ENCODE measurements at places on chromosomes 7 and 10.
A peak's percentile ranks its signal among the peaks of the same experiment; 100 is the strongest.

- ATAC-seq, result peak; percentile 56
Measured at GRCh38 chr10:80144067-80144695, 11.7 kb downstream of the PLAC9 start.

DNA sequence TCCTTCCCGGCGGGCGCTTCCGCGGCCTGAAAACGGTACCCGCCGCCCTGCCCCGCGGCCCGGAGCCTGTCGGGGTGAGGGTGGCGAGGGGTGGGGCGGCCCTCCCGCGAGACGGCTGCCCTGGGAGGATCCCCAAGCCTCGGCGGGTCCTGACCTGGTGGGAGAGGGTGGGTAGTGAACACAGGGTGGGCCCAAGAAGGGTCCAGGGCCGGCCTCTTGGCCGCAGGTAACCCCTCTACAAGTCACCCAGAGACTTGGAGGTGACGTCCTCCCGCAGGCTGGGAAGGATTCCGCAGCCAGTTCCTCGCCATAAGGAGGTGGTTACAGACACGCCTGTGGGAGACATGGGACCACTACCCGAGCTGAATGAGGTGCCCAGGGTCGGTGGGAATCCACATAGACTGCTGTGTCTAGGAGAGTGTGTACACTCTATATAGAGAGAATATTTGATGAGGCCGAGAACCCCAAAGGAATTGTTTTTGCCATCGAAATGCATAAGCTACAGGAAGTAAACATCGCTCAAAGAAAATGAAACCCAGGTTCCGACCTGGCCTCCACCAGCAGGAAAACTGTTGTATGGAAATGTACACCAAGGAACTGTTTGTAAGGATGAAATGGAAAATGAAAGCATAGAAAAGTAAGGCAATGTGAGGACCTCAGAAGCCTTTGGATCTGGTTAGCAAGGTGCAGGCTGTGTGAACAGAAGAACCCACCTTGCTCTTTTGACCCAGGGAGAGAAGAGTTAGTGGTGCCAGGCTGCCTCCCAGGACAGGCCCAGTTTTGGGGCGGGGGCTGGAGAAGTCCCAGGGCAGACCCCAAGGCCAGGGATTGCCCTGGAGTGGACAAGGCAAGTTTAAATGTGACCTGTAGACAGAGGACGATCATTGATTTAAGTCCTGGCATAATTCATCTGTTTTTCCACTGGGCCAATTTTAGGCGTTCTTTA, 659 bp downstream of the OPTN start:
- ATAC-seq, result peak; percentile 25

- no peak for ATAC-seq
Measured at GRCh38 chr10:7161484-7162250, 249.2 kb downstream of the SFMBT2 start.

DNA sequence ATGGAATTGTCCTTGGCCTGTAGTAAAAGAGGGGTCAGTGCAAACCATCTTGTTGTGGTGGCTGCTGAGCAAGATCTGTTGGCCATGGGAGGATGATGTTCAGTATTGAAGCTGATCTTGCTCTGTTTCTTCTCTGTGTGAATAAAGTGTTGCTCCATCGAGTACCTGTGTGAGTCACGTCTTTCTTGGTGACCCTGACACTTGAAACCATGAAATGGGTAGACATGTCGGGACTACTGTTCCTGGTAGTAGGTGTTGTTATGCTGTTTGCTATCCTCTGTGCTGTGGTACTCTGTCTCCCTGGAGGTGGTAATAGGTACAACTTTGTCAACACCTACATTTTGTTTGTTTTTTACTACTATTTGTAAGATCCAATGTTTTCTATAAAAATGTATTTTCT, 330.6 kb downstream of the MDFIC start:
- ATAC-seq, result no peak

- no peak for ATAC-seq
Measured at GRCh38 chr7:149872419-149873073, 1.2 kb upstream of the ATP6V0E2 start.

DNA sequence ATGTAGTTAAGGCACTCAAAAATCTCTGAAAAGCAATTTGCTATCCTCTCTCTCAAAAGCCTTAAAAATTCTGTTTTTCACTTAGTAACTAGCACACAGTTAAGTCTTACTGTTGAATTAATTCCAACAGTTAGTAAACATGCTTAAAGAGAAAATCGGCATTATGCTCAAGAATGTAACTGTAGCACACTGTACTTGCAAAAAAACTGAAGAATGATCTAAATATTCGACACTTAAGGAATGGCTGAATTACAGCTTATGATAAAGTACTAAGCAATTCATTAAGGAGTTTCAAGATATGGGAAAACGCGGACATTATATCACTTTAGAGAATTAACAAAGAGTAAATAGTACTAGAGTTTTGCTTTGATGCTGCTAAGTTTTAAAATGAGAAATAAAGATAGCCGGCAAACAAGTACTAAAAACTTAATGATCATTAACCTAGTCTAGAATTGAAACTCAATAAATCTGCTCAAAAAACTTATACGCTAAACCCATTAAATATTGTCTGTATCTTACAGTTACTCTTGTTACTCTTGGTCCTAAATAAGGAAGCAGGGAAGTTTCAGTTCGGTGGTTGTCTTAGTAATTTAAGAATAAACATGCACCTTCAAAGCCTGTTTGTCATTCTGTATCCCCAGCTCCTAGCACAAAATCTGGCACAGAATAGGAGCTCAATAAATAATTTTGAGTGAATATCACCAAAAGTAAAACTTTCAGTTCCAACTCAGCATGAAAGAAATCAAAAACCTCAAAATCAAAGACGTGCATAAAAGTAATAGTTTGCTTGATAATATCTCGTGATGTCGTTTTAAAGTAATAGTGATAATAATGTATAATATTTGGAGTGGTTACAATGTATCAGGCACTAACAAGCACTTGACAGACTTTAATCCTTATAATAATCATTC, 1.2 kb downstream of the TRDMT1 start:
- no peak for ATAC-seq

DNA sequence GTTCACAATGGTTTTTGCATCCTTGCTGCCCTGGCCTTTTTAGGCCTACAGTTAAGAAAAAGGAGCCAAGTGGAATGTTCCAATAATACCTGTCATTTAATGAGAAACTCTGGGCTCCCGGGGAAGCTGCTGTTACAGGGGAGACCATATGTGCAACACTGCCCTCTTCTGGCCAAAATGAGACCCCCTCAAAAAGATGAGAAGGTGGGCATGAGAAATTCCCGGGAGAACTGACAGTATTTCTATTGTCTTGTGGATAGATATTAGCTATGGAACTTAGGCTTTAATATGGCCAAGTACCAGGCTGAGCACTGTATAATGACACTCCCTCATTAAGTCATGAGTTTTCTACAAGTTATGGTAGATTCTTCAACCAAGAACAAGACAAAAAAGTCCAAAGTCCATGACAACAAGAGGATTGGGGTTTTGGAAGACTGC, 99.4 kb downstream of the CCDC3 start:
- no peak for ATAC-seq

GRCh38 chr10:110841767-110842267, 29.9 kb upstream of the PDCD4 start:
- ATAC-seq, result peak; percentile 70

DNA sequence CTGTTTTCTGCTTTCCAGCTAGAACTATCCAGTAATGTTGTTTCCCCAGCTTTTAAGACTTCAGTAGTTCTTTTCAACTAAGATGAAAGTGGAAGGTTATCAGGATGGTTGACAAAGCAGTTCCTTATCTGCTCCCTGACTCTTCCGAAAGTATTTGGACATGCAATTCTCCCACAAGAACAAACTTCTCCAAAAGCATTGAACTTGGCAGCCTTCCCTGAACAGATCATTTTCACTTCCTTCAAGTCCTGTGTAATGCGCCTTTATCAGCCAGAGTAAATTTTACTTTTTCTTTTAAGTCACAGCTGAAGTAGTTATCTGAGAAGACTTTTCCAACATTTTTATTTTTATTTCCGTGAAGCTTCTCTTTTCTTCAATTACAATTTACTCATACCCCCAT, 39.7 kb downstream of the CDC14C start:
- no peak for ATAC-seq

- ATAC-seq, result no peak
Measured at GRCh38 chr10:77510294-77510693, 127.3 kb downstream of the KCNMA1 start.
